ENCODE measurements at places on chromosomes 7 and 10.
A peak's percentile ranks its signal among the peaks of the same experiment; 100 is the strongest.

DNA sequence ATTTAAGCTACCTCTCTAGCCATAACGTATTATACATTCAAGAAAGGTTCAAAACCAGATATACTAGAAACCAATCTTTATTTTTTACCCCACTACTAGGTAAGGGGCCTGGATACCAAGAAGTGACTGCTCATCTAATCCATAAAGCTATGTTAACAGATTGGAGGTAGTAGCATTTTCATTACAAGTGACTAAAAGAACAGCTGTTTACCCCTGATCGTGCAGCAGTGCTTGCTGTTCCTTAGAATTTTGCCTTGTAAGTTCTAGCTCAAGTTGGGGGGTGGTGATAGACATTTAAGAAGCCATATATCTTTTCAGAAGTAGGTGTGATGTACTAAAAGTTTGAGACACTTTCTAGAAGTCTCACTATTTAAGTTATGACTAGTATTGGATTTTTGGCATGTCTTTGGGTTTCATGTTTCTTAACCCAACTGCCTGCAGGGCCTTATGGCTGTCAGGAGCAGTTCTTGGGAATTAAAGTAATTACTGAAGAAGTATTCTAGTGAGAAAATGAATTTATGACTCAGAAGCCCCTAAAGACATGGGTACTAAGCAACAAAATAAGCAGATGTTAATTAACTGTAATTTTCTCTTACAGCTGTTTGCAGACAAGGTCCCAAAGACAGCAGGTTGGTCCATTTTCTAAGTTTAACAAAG, 2.3 kb downstream of the PPIA start:
- DNase-seq: no peak

GRCh38 chr10:121774404-121774803, 153.4 kb downstream of the ATE1 start:
- no peak for DNase-seq

GRCh38 chr7:99010281-99010680, 131.9 kb downstream of the TRRAP start:
- no peak for DNase-seq

DNA sequence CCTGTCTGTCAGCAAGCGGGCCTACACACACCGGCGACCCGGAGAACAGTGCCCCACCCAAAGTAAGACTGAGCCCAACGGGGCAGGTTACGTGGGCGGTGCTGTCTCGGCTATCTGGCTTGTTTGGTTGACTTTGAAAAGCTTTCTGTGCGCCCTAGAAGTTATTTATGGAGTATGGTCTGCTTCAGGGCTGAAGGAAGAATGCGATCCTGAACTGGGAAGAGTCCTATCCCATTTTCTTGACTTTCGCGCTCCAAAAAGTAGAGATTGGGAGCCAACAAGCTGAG, 1.5 kb downstream of the INA start:
- no peak for DNase-seq

DNA sequence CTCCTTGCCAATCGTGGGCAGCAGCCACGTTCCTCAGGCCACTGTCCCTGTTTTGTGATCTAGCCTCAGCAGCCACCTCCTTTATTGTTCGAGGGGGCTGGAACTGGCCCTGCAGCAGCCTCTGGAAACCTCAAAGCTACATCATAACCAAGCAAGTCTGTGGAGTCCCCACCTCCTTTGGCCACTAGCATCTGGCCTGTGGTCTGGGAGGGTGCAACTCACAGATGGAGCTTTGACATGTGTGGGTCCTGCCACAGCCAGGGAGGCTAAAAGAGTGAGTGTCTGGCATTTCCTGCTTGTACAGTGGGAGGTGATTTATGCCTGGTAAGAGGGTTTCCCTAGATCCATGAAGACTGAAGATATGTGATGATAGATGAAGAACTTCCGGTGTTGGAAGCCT, 32.3 kb upstream of the NUB1 start:
- DNase-seq: no peak

- DNase-seq: no peak
These were observed 96.9 kb upstream of the CCDC71L start for GRCh38 chr7:106757846-106758245.

DNA sequence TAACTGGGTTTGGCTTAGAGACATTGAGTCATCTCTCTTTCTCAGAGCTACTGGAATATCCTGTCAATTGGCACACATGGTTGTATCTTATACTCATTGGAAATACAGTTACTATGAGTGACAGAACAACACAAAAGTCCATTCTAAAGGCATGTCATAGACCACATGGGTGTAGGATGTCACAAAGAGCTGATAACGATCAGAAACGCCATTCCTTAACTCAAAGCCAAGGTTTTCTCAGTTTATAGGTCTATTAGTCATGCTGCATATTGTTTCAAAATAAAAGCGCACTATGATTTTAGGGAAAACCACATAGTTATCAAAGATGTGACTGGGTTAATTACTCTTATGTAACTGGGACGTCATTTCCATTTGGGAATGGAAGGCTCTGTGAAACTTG, 147.2 kb upstream of the FAM171A1 start:
- DNase-seq: no peak

DNA sequence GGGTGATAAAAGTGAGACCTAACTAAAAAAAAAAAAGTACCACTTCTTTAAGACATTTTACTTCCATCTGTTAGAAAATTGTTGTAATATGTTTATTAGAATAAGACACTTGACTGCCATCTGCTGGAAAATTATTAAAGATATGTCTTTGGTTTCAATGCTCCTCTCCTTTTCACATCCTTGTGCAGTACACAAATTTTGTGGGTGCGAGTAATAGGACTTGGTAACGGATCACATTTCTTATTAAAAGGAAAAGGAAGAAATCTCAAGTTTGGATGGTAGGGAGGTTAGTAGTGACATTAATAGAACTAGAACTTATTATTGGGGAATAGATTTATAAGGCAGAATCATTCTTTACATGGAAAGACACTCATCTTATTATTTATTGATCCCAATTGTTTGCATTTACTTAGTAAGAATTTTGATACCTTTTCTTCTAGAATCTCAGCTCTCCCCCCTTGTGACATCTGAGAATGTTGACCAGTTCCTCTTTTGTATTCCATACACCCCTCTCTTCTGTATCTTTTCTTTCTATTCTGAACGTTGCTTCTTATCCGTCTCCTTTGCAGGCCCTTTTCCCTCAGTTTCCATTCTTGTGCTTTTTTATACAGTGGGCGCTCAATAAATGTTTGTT, 43.0 kb upstream of the RPA3 start:
- DNase-seq: no peak

DNA sequence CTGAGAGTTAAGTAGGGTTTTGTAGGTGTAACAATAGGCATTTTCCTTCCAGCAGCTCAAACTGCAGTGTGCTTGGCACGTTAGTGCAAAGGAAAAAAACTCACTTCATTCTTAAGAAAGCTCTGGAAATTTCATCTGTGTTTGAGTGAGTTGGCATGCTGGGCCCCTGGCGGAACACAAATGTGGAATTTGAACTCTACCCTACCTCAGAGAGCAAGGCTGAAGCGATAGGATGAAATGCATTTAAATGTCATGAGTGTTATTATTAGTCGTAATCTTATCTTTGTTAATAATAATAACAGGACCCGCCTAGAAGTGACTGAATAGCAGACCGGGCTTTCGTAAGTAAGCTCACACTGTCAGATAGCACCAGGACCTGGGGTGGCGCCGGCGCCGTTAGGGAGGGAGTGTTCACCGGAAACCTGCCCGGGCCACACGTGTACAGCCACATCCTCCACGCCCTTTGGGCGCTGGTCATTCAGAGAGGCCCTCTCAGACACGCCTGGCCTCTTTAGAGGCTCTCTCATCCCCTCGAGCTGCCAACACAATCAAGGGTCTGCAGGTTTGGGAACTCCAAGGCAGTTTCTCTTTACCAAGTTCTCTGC, 63.5 kb downstream of the GRK5 start:
- no peak for DNase-seq

DNA sequence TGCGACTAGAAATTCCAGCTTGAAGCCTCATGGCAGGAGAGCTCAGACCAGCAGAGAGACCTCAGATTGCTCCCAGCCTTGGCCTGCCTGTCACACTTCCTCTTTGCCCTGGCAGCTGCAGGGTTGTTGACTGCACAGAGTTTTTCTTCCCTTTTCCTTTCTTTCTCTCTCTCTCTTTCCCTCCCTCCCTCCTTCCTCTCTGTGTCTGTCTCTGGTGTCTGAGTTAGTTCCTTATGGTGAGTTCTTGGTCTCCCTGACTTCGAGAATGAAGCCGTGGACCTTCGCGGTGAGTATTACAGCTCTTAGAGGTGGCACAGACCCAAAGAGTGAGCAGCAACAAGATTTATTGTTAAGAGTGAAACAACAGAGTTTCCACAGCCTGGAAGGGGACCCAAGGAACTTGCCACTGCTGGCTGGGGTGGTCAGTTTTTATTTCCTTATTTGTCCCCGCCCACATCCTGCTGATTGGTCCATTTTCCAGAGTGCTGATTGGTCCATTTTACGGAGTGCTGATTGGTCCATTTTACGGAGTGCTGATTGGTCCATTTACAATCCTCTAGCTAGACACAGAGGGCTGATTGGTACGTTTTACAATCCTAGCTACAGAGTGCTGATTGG, 266.3 kb downstream of the RPS24 start:
- peak; percentile 46 for DNase-seq

DNA sequence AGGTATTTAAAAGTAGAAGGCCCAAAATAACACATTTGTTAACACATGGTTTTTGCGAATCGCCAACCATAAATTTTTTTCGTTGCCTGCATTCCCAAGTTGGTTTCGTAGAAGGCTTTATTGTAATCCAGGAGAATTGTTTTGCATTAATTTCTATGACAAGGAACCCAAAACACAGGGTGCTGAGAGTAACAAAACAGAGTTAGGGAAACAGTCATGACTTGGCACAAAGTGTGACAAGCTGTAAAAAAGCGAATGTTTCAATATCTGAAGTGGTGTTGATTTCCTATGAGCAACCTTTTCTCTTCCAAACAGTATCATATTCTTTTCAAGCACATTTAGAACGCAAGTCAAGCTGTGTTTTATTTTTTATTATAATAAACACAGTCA, 63.6 kb downstream of the C10orf67 start:
- no peak for DNase-seq

DNA sequence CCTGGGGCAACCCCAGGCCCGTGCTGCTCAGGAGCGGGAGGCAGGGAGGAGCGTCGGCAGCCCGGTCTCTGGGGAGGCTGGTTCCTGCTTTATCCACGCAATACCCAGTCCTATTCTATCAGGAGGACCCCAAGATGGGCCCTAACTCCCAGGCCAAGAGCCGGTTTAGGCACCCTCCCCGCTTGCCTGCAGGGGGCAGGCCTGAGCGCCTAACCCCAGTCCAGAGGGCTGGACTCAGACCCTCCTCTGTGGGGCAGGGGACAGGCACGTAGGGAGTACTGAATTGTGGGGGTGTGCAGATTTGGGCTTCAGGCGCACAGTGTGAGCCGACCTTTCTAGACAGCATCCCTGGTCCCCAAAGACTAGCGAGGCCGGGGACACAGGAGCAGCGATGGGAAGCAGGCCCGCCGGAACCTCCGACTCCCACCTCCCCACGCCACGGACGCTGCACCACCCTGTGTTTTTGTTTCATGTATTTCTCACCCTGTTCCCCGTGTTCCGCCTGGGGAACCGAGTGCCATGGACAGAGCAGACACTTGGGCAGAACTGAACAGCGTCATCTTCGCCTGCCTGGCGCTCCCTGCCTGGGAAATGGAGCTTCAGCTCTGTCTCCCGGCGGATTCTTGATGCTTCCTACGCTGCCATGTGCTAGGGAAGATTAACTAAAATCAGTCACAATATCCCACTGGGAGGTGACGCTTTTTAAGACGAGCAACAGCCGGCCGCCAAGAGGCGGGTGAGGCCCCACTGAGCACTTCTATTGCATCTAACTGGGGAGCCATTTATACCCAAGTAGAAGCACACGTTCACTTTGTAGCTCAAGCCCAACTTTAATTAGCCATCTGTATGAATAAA, 5.3 kb downstream of the NUDT1 start:
- no peak for DNase-seq

DNA sequence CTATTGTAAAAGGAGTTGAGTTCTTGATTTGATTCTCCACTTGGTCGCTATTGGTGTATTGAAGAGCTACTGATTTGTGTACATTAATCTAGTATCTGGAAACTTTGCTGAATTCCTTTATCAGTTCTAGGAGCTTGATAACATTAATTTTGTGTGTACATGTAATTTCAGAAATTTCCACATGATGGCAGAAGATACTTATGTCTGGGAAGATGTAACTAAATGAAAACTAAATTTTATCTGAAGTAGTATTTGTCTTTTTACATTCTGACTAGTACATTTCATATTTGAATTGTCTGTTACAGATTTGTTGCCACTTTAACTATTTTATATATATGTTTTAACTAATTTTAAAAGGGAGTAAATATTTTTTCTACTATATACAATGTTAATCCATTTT, 27.6 kb downstream of the SDHAF3 start:
- DNase-seq: no peak

- DNase-seq: no peak
These were observed 5.2 kb upstream of the HTR7 start for GRCh38 chr10:90862908-90863514.

DNA sequence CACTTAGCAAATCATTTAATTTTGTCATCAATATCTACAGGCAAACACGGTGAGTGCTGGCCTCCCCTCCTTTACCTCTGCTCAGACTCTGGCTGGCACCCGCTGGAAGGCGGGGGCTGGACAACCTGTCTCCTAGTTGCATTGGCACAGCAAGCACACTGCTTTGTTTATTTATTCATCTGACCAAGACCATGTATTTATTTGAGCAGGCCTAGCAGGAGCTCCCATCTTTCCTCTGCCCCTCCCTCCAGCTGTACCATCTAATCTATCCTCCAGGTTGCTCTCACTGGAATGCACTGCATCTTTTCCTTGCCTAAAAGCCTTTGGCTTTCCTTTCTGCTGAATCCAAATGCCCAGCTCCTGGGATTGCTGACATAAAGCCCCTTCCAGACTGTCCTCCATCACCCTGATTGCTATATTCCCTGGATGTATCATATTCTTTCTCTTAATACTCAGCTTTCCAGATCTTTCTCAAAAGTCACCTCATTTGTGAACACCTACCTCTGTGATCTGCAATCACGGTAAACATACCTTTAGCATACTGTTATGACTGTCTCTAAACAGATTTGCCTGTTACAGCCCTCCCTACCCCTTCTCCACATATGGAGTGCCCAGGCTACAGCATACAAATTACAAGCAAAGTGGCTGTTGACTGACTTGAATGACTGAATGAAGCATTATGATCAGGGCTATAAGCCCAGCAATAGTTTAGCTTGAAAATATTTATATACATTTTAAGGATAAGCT, 9.6 kb downstream of the ELMO1 start:
- no peak for DNase-seq

- DNase-seq: no peak
These were observed 318.0 kb downstream of the PAXIP1 start for GRCh38 chr7:154684666-154685563.

DNA sequence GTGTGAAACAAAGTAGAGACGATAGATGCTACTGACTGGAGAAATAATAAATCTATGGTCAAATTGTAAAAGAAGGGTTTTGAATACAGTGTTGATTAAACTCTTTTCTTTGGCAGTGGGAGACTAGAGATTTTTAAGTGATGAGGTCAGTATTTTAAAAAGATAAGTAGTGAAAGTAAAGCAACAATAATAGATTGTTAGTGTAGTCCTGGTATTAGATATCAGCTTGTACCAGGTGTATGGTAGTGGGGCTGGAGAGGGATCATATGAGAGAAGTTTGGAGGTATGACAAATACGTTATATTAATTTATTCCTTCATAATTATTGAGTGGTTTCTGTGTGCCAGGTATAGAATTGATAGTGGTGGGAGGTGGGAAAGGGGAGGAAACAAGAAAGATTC, 25.2 kb downstream of the PHTF2 start:
- no peak for DNase-seq

- no peak for DNase-seq
These were observed 85.5 kb downstream of the ETV1 start for GRCh38 chr7:13904007-13904406.

GRCh38 chr7:130114374-130114773, 44.0 kb downstream of the KLHDC10 start:
- DNase-seq: no peak

- no peak for DNase-seq
These were observed 116.6 kb downstream of the BUB3 start for GRCh38 chr10:123270806-123271205.

All from SIG-M5 (cell line).